ENCODE measurements at places on chromosomes 6 and 20. TPM values are rescaled to one million over a fixed set of nuclear protein-coding genes. Genes with fewer than 3 reads are reported as not detected.

The PABPC1L gene
- total RNA-seq, result 6.4 TPM

The TNNC2 gene
- 2,441 TPM for total RNA-seq

The OR2H2 gene
- not detected for total RNA-seq

The TRAPPC3L gene
- 0.31 TPM for total RNA-seq

The OPN5 gene
- total RNA-seq, result not detected

The TFB1M gene
- 14.1 TPM for total RNA-seq

The KHDC1 gene
- 3.2 TPM for total RNA-seq

The HLA-DPB1 gene
- 9.9 TPM for total RNA-seq

The NELFCD gene
- 53.6 TPM for total RNA-seq

The DEFB123 gene
- not detected for total RNA-seq

The CDK5RAP1 gene
- 24.3 TPM for total RNA-seq

The LST1 gene
- total RNA-seq, result 1.5 TPM

The GINS1 gene
- total RNA-seq, result 3.8 TPM

The RRAGD gene
- total RNA-seq, result 72.8 TPM

The TPD52L1 gene
- 75.4 TPM for total RNA-seq

The SLC52A3 gene
- total RNA-seq, result 0.82 TPM

The WFDC10B gene
- total RNA-seq, result not detected

The JAG1 gene
- 98.4 TPM for total RNA-seq

The SPATA25 gene
- 6.4 TPM for total RNA-seq

The TLDC2 gene
- 0.21 TPM for total RNA-seq

The RBM24 gene
- total RNA-seq, result 201 TPM

The ANKRD6 gene
- 17.8 TPM for total RNA-seq

The UST gene
- 15.0 TPM for total RNA-seq

The APOM gene
- total RNA-seq, result not detected

The ATXN1 gene
- total RNA-seq, result 52.0 TPM

The SLC35A1 gene
- total RNA-seq, result 21.8 TPM

The TRDN gene
- 249 TPM for total RNA-seq

The ATAT1 gene
- total RNA-seq, result 6.4 TPM

The SNAP25 gene
- 2.2 TPM for total RNA-seq

Measured in tongue (tissue), 3 donors.